ENCODE measurements at places on chromosomes 5 and 9. TPM values are rescaled to one million over a fixed set of nuclear protein-coding genes. Genes with fewer than 3 reads are reported as not detected.

- no peak for DNase-seq
Observed at GRCh38 chr9:123584202-123585176, 228.5 kb downstream of the CRB2 start.

DNA sequence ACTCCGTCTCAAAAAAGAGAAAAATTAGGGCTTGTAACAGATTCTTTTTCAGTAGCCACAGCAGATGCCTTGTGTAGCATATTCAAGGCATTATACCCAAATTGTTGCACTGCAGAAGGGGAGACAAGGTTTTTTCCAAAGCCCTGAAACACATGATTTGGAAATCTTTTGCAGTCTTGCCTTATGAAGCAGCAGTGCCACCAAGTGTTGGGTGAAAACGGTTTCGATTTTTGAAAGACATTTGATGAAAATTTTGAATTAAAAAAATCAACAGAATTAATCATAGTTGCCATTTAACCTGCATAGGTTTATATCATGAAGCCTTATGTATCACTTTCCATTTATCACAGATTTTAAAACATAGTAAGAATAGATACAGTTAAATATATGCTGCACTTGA is 479.5 kb downstream of the TAF11L14 start:
- DNase-seq = peak; percentile 12

- peak; percentile 28 for DNase-seq
Observed at GRCh38 chr5:120794121-120794520, 330.0 kb downstream of the PRR16 start.

The SELENOP gene
- total RNA-seq = 0.28 TPM

GRCh38 chr9:30723656-30724055 is 1660.8 kb upstream of the ACO1 start:
- DNase-seq = no peak

The PRELID2 gene
- total RNA-seq = 8.6 TPM

The PANK3 gene
- total RNA-seq = 37.5 TPM

- DNase-seq = peak; percentile 8
Observed at GRCh38 chr5:65862384-65862783, 64.0 kb upstream of the ERBIN start.

GRCh38 chr5:124847907-124848306 is 101.5 kb upstream of the ZNF608 start:
- DNase-seq = no peak

GRCh38 chr9:91391412-91391811 is 29.7 kb upstream of the AUH start:
- DNase-seq = no peak

The GRXCR2 gene
- total RNA-seq = not detected

The GABRG2 gene
- total RNA-seq = not detected

GRCh38 chr9:88733651-88734421 is 198.9 kb downstream of the NXNL2 start:
- DNase-seq = peak; percentile 60

DNA sequence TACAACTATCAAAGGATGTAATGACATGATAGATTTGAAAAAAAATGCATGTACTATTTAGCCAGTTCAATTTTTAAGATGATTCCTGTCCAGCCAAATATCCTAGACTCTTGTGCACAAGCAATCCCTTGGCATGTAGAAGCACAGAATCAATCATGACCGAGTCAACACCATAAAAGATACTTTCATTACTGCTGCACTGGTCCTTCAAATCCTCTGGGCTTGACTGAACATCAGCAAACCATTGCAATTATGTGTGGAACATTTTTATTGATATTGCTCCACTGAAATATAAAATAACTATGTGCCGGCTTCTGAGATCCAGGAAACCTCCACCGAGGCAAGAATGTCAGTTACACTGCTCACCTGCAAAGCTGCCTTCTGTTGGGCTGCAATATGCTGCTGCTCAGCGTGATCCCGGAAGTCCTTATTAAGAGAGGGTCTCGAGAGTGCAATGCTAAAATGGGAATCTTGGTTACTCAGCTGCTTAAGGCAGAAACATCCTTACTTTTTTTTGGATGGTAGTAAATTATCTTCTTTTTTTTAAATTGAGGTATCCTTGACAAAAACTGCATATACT is 28.7 kb downstream of the INIP start:
- DNase-seq = no peak

GRCh38 chr5:132283423-132284043 is 10.7 kb upstream of the SLC22A4 start:
- peak; percentile 78 for DNase-seq

The IFNA6 gene
- total RNA-seq = not detected

The OTP gene
- total RNA-seq = not detected

The ACTBL2 gene
- 1.7 TPM for total RNA-seq

GRCh38 chr5:669842-670395 is 23.2 kb downstream of the TPPP start:
- DNase-seq = no peak

DNA sequence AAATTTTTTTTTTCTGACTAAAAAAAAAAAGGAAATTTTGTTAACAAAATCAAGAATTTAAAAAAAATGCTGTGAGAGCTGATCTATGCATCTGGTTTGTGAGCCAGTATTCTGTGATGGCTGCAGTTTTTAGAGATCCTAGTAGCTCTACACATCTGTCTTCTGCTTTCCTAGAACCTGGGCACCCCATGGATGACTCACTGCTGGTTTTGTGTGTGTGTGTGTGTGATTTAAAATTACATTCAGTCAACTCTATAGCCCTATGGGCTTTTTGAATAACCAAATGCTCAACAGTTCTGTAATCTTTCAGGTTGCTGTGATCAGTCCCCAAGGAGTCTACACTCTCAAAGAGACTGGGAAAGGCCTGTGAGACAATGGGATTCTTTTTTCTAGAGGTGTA is 2.5 kb upstream of the PSMD5 start:
- peak; percentile 52 for DNase-seq

GRCh38 chr5:132850066-132850465 is 16.2 kb downstream of the GDF9 start:
- peak; percentile 84 for DNase-seq

The MARCHF6 gene
- total RNA-seq = 71.4 TPM

The IL3 gene
- not detected for total RNA-seq

GRCh38 chr5:145991044-145991575 is 54.7 kb downstream of the SH3RF2 start:
- peak; percentile 68 for DNase-seq

DNA sequence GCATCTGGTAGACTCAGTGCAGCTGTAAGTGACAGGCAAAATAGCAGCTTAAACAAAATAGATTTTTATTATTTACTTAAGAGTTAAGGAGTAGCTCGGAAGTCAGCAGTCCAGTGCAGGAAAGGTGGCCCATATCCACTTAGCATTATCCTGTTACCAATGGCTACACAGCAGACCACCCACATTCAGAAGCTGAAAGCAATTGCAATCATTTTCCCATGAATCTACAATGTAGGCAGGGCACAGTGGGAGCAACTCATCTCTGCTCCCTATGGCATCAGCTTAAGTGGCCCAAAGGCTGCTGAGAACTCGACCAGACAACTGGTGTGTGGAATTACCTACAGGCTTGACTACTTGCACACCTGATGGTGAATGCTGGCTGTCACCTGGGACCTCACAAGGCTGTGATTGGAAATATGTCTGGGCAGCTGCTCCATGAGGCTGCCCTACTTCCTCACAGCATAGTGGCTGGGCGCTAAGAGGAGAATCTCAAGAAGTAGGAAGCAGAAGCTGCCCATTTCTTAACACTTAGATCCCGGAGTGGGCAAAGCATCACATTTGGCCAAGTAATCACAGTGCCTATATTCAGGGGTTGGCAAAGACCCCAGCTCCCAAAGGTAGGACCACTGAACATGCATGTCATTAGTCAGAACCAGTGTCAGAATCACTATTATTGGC is 56.4 kb downstream of the SNX18 start:
- no peak for DNase-seq

- DNase-seq = peak; percentile 99
Observed at GRCh38 chr5:150377964-150378694, 20.6 kb downstream of the TCOF1 start.

DNA sequence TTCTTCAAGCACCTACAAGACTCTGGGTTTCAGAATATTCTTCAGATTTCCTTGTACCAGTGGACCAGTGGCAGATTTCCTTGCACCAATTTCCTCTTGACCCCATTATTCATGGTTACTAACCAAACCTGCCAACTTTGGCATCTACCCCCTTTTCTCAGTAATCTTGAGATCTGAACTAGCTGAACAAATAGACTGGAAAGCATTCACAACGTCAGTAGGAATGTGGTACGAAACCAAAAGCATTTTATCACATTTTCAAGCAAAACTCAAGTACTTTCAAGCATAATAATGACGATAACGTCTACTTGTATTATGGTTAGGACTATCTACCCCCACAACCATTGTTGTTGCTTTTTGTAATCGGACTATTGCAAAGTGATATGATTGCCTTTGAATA is 1217.3 kb downstream of the PTPRD start:
- no peak for DNase-seq

GRCh38 chr9:7370381-7370780 is 429.2 kb downstream of the DMAC1 start:
- DNase-seq = no peak

The LHX3 gene
- not detected for total RNA-seq

The ICE1 gene
- total RNA-seq = 26.7 TPM

DNA sequence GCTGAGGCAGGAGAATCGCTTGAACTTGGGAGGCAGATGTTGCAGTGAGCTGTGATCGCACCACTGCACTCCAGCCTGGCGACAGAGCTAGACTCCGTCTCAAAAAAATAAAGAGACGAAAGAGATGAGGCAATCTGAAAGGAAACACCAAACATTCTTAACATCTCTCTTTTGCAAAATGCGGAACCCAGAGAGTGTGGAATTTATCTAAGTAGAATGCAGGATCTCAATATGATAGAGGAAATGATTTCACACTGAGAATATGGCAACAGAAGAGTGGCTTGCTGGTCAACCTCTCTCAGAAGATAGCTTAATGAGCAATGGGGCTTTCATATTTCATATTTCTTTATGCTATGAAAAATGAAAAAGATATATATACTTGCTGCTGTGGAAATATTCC is 33.4 kb upstream of the PCA3 start:
- DNase-seq = no peak

DNA sequence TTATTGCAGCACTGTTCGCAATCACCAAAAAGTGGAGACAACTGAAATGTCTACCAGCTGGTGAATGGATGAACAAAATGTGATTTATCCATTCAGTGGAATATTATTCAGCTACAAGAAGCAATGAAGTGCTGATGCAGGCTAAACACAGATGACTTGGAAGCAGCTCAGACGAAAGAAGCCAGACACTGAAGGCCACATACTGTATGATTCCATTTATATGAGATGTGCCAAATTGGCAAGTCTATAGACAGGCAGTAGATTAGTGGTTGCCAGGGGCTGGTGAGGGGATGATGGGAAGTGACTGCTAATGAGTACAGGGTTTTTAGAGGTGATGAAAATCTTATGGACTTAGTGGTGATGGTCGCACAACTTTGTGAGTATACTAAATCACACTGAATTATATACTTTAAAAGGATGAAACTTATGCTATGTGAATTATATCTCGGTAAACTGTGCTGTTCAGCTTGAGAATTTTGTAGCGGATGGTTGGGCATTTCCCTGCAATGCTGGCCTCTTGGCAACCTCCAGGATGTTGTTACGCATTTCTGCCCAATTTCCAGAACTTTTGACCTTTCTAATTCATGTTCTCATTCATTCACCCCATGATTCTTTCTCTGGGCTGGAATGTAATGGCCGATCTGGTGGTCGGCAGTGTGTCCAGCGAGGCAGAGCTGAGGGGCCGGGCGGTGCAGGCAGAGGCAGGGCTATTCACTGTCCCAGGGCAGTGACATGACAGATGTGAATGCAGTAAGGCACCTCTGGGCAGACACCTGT is 22.0 kb upstream of the WNK2 start:
- no peak for DNase-seq

DNA sequence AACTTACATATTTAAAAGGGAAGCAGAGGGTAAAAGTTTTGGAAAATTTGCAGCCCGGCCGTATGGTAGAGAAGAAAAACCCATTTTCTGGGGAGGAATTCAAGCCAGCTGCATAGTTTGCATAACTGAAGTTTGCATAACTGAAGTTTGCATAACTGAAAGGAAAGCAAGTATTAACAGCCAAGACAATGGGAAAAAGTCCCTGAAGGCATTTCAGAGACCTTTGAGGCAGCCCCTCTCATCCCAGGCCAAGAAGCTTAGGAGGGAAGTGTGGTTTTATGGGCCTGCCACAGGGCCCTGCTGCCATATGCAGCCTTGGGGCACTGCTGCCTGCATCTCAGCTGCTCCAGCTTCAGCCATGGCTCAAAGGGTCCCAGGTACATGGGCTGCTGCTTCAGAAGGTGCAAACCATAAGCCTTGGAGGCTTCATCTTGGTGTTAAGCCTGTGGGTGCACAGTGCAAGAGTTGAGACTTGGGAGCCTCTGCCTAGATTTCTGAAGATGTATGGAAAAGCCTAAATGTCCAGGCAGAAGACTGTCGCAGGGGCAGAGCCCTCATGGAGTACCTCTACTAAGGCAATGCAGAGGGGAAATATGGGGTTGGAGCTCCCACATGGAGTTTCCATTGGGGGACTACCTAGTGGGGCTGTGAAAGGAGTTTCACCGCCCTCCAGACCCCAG is 36.9 kb upstream of the CXCL14 start:
- no peak for DNase-seq

DNA sequence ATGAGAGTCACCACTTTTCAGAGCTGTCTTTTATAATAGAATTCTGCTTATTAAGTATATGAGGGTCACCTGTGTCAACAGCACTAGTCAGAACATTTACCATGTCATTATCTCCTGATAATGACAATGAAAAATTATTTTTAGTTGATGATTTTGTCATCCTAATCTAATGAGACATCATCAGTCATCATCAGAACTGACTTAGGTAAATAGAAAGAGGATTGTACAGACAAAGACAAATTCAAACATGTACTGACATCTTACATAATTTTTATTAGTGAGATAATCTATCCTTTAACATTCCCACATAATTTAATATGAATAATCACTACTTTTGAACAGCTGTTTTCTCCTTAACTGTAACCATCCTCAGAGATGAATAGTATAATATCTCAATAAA is 22.6 kb downstream of the CDH9 start:
- no peak for DNase-seq

DNA sequence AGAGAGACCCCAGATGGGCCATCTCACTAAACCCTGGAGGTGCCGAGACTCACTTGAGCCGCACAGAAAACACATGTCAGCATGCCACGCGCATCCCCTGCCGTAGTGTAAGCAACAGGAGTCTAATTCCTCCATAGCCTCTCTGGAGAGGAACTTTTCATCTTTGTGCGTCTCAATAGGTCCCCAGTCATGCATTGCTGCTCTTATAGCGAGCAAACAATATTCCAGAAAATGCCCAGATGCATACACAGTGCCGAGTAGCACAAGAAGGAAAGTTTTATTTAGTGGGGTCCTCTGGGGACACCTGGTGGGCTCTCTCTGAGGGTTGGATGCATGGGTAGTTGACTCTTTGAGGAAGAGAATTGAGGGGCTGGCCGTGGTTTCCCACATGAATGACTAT is 97.9 kb upstream of the DAP start:
- DNase-seq = no peak

DNA sequence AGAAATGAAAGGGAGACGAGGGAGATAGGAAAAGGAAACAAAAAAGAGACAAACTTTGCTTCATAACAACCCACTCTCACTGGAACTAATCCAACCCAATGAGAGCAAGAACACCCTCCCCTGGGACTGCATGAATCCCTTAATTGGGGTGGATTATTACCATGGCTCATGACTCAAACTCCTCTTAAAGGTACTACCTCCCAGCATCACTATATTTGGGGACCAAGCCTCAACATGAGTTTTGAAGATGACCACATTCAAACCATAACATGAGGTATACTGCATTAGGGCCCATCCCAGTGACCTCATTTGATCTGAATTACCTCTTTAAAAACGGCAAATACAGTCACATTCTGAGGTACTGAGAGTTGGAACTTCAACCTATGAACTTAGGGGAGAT is 8.0 kb downstream of the MTAP start:
- peak; percentile 49 for DNase-seq

- peak; percentile 90 for DNase-seq
Observed at GRCh38 chr5:54835647-54836046, 149.7 kb downstream of the ESM1 start.

All from IMR-90 (cell line).